ENCODE measurements at places on chromosomes 7 and 10.

DNA sequence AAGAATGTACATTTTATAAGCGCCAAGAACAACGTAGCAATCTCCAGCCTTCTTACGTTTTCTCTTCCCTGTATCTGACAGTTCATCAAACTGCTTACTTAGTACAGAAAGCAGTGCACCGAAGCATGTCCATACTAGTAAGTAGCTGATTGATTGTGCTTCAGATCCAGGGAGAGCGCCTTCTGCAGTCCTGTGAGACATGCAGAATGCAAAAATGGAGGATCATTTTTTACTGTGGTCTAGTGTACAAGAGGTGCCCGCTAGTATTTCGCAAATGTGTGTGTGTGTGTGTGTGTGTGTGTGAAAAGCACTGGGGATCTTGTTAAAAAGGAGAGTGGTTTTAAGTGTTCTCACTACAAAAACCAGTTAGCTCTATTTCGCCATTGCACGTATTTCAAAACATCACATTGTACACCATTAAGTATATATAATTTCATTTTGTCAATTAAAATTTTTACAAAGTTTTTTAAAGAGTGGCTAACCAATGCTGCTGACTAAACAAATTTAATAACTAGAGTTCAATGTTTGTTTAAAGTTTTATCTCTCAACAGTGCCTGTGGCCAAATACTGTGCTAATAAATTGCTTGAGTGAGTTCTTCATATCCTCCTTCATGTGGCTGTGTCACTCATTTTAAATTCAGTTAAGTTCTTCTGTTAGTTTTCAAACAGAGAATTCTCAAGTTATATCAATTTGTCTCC, 99.6 kb downstream of the ZMYND11 start:
- no peak for DNase-seq

- DNase-seq = no peak
Observed at GRCh38 chr7:80732630-80733029, 94.2 kb downstream of the CD36 start.

- no peak for DNase-seq
Observed at GRCh38 chr10:759898-760477, 70.5 kb upstream of the DIP2C start.

DNA sequence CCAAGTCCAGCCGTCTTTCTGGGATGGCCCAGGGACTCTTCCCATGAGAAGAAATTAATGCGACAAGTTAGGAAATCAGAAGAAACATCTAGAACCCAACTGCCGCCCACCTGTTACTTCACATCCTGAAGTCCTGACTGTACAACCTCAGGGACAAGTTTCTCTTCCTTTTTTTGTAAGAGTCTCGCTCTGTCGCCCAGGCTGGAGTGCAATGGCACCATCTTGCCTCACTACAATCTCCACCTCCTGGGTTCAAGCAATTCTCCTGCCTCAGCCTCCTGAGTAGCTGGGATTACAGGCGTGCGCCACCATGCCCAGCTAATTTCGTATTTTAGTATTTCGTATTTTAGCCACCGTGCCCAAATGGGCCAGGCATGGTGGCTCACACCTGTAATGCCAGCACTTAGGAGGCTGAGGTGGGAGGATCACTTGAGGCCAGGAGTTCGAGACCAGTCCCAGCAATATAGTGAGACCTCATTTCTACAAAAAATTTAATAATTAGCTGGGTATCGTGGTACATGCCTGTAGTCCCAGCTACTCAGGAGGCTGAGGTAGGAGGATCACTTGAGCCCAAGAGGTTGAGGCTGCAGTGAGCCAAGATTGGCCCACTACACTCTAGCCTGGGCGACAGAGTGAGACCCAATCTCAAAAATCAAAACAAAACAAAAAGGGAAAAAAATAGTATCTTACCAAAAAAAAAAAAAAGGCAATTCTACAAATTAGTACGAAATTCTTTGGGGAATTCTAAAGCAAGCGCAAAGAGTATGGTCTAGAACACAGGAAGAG, 20.8 kb downstream of the LAT2 start:
- no peak for DNase-seq

GRCh38 chr10:44995914-44996669, 4.6 kb upstream of the ZNF22 start:
- no peak for DNase-seq

DNA sequence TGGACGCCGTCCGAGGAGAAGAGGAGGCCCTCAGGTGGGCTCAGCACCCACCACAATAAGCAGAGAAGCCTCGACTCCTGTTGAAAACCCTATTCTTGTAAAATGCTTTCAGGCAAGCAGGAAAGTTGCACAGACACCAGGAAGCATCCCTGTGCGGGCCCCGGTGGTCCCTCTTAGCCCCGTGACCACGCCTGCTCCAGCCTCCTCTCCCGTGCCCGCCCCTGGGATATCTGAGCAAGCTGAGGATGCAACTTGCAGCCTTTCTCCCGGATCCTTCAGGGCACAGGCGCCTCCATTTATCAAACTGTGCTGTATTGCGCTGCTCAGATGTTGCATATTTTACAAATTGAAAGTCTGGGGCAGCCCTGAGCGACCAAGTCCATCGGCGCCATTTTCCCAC, 72.7 kb downstream of the CFAP46 start:
- no peak for DNase-seq

- DNase-seq = no peak
Observed at GRCh38 chr10:117483056-117483590, 59.4 kb upstream of the EMX2 start.

GRCh38 chr10:107653832-107654287, 489.4 kb upstream of the SORCS1 start:
- DNase-seq = no peak

- DNase-seq = peak; percentile 33
Observed at GRCh38 chr7:21256310-21256877, 171.5 kb upstream of the SP4 start.

GRCh38 chr7:80082213-80082612, 52.4 kb upstream of the GNAI1 start:
- no peak for DNase-seq

DNA sequence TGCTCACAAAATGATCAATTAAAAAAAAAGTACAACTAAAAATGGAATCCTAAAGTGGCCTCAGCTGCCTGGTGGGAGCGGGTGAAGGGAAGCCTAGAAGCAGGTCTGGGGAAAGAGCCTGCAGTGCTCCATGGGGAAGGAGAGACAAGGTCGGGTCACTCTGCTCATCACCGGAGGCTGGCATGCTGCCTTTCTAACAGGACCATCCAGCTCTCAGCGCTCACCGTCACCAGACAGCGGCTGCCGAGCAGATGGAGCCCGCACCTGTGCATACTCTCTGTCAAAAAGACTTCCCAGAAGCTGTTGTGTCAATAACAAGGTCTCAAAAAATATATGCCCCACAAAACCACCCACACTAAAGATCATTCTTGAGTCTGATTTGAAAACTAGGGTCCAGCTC, 112.8 kb downstream of the BAMBI start:
- no peak for DNase-seq

DNA sequence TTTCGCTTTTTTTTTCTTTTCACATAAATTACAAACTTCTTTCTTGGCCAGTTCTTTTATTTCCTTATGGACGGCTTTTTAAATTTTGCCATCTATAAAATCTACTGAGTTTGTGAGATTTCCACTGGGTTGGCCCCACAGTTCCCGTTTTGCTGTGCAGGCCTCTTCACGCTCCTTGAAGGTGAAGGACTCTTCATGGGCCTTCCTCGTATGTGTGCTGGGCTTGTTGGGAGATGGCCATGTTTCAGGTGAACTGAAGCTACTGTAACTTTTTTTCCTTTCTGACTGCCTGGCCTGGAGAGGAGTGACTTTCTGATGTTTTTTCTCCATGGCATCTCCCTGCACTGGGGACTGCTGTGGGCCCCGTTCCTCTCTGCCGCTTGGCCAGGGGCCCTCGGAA, 262.4 kb downstream of the COBL start:
- no peak for DNase-seq

DNA sequence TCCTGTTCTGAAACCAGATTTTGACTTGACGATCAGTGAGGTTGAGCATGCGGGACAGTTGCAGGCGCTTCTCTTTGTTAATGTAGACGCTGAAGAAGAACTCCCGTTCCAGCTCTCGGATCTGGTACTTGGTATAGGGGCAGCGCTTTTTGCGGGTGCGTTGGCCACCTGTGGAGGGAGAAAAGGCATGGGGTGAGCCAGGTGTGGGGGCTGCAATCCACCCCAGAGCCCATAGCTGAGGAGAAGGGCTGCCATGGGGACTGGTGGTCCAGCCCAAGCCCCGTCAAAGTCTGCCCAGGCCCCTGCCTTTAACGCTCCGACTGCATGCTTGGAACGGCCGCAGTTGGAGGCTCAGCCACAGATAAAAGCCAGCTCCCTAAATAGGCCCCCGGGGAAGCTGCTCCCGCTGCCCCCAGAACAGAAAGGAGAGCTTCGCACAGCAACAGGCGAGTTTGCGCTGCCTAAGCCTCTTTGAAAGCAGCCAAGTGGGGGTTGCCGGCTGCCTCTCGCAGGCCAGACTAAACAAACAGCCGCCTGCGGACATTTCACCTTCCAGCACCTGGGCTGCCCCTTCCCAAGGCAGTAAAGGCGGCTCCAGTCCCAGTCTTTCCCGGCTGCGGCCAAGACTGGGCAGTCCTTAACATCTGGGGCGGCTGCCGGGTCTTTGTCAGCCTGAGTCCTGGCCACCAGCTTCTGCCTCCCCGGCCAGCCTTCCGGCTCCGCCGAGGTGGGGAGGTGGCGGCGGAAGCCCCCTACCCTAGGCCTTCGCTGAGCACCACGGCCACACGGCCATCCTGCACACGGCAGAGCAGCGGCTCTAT, 2.0 kb downstream of the HOXA11 start:
- no peak for DNase-seq

GRCh38 chr7:5422396-5423305, 983 bp downstream of the TNRC18 start:
- DNase-seq = no peak

- no peak for DNase-seq
Observed at GRCh38 chr10:11106621-11107374, 89.1 kb downstream of the CELF2 start.

GRCh38 chr10:65931291-65932070, 994.4 kb upstream of the LRRTM3 start:
- no peak for DNase-seq

DNA sequence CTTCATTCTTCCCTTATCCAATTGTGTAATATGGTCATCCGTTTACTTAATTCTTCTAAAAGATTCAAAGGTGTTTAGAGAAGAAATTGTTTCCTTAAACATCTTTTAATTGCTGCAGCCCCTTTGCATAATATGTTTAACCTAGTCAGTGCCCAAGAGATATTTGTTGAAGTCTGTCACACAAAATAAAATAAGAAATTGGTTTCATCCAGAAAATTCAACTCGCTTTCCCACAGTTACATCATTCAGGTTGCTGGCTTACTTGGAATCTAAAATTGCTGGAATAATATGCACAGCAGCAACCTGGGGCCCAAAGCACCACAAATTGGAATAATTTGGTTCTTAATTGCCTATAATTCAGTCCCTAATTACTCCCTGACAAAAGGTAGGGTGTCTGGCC, 155.1 kb upstream of the ETV1 start:
- DNase-seq = no peak

GRCh38 chr7:39016609-39017008, 38.9 kb downstream of the POU6F2 start:
- DNase-seq = no peak

DNA sequence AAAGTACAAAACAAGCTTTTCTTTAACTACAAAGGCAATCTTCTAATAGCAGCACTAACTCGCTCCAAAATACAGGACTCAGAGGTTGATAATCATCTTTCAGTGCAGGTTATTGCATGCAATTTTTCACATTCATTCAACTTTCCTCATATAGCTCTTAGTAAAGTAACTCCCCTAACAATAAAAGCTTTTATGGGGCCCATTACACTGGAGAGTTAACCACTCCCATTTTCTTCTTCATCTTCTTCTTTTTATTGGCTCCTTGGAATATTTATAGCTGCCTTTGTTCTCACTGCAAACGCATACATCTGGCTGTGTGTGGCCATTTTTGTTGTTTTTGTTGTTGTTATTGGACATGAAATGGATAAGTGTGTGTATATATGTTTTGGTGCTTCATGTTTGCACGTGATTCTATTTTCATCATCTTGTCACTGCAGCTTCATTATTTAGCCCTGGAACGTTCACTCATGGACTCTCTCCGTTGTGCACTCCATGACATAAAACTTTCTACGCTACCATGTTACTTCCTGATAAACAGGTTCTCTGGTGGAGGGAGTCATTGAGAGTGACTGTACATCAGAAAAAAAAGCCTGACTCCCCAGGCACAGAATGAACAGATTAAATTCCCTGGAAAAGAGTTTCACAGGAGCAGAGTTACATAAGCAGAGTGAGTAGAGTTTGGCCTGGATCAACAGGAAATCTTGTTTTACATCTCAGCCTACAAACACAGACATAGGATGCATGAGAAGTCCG, 236.4 kb upstream of the SP4 start:
- DNase-seq = no peak

GRCh38 chr7:141268614-141269013, 194.8 kb downstream of the TMEM178B start:
- no peak for DNase-seq

DNA sequence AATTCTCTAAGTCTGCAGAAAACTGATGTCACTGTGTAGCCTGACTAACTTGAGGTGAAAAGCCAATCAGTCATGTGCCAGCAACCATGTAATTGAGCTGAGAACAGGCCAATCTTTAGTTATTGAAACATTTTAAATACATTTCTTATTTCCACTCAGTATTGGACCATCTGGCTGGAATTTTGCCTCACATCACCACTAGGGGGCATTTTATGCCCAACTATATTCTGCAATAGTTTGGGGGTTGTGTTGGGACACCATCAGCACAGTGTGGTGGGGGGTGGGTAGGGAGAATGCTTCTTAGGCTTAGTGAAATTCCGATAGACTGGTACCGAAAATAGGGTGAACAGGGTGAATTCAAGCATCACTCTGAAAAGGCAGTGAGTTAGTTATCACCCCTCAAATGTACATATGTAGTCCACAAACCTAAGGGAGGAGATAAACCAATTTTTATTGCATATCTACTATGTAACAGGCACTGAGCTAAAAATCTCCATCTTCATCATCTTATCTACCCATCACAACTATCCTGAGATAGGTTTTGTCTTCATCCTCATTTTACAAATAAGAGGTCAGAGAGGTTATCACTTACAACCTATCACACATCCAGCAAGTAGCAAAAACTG, 17.8 kb downstream of the NPSR1 start:
- no peak for DNase-seq

DNA sequence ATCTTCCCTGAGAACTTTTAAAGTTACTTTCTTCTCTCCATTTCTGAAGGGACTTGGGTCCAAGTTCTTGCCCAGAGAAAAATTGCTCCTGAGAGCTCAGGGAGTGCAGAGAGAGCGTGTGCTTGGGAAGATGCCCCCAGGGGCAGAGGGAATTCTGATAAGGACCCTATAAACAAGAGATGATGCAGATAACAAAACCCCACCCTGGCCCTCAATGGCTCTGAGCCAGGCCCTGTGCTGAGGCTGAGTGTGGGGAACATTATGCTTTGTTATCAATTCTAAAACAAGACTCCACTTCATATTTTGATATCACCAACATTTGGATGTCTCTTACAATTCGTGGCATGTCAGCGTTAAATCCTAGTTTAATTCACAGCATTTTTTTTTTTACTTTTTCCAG, 34.4 kb upstream of the HABP2 start:
- DNase-seq = no peak

Data from CD4-positive, alpha-beta memory T cell (primary cell).